HAP-1 (cell line): ENCODE measurements at places on chromosomes 1 and 21.

DNA sequence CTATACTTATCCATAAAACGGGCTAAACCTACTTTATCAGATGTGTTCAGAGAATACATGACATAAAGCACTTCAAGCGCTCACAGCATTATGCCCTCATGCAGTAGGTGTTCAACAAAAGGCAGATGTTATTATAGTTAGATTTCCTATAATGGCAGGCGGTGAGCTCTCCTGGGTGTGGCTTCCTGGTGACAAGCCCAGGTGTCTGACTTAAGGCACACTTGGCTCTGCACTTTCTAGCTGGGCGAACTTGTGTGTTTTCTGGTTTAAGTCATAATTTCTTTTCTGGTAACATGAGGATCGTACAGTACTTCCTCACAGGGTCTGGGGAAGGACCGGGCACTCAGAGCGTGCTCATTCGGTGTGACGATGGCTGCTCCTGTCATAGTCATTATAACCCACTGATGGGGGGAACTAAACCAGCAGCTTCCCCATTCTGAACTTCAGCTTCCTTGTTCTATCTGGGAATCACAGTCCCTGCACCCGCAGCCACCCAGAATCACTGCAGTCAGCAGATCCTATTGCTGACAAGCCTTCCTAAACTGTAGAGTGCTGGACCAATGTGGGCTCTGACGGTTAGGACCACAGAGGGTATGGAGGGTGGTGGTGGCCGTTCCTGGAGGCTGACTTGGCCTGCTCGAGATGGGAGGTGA, 52.8 kb downstream of the IGSF21 start:
- DNase-seq, result no peak

DNA sequence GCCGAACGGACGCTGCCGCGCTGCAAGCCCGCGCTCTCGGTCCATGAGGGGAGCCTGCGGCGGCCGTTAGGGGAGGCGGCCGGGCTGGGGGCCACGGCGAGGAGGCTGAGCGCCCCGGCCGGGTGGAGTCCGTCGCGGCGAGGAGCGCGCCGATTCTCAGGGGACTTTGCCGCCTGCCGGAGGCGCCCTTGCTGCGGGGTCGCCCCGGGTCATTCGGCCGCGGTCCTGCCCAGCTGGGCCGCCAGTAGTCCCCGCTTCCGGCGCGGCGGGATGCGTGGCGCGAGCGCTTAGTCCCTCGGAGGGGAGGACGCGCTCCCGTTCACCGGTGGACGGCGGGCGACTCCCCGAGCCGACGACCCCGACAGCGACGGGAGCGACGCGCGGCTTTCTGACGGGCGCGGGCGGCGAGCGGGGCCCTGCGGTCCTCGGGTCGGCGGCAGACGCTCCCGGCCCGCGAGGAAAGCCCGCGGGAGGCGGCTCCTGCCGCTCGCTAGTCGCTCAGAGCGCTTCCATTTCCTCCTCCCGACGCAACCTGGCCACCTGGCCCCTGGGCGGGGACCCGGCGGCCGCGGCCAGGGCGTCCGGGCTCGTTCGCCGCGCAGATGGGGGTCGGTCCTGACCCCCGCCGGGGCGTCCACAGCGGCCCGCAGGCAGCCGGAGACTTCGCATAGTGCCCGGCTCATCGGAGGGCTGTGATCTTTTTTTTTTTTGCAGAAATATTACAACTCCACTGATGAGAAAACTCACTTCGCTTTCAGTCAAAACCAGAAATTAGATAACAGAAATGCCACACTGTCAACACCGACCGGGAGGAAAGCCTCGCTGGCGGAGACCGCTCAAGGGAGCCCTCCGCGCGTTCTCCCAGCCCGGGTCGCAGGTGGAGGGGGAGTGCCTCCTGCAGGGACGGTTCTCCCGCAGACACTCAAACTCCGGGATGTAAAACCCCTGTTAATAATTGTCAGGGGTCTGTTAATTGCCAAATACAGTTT, 641 bp upstream of the ZBTB21 start:
- DNase-seq, result no peak

DNA sequence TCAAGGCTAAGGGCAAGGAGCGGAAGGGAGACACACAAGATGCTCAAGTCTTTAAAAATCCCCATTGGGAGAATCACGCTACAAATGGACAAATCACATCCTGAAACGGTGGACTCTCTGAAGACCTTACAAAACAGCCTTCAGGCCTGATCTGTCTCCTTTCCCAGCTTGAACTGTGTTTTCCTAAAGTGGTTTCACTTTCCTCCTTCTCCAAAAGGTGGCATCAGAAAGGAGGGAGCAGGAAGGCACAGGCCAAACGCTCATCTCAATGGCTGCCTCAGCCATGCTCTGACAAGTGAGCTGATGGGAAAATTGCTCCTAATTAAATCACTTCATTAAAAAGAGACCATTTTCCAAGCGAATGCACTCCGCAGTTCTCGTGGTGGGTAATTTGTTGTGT, 47.7 kb downstream of the UTP25 start:
- DNase-seq, result no peak

DNA sequence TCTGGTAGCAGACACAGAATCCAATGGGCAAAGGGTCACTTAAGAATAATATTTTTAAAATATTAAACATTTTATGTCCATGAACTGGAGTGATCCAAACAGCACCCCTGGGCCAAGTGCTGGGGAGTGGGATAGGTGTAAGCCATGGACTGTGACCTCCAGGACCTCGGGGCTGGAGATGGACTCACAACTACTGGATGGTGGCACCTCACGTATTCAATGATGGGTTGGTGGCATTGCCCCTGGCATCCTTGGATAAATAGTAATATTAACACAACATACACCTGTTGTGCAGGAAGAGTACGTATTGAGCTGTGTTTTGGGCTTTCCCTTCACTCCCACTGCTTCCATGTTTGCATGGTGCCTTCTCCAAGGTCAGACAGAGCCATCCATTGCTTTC, 39.3 kb upstream of the TENT5C start:
- DNase-seq, result no peak

DNA sequence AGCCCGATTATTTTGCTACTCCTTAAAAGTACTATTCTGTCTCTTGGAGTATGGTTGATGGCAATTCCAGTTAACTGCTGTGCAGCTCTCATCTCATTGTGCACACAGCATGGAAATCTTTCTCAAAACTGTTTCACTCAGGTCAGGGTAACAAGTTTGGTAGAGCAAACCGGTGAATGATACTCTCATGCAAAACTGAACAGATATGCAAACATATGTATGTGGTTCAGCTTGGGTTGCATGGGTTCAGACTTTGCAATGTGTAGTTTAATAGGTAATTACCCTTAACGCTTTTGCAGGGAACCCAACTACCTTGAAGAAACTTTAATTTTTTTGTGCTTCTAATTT, 2.2 kb downstream of the GADD45A start:
- DNase-seq, result no peak

DNA sequence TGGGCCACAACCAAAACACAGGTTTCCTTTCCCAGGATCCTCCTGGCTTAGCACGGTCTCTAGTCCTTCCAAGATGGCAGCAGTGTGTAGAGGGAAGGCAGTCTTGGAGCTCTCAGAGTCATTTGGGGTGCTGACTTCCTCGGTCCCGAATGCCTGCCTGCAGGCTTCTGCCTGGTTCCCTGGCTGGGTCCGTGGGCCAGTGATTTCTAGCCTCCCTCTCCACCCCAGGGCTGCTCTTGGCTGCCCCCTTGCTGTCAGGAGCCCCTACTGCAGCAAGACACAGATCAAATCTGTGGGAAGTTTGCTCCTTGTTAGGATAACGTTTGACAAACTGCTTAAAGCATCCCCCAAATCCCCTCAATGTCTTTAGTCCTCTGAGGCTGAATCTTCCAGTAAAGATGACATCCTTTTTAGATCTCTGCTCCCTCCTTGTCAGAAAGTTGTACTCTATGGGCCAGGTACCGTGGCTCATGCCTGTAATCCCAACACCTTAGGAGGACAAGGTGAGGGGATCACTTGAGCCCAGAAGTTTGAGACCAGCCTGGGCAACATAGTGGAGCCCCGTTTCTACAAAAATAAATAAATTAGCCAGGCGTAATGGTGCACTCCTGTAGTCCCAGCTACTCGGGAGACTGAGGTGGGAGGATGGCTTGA, 272.5 kb downstream of the RRAGC start:
- DNase-seq, result peak; percentile 75

GRCh38 chr1:214792527-214793186, 189.7 kb downstream of the CENPF start:
- DNase-seq, result no peak

- no peak for DNase-seq
These were observed 284.9 kb downstream of the GRIK1 start for GRCh38 chr21:29654855-29655254.

DNA sequence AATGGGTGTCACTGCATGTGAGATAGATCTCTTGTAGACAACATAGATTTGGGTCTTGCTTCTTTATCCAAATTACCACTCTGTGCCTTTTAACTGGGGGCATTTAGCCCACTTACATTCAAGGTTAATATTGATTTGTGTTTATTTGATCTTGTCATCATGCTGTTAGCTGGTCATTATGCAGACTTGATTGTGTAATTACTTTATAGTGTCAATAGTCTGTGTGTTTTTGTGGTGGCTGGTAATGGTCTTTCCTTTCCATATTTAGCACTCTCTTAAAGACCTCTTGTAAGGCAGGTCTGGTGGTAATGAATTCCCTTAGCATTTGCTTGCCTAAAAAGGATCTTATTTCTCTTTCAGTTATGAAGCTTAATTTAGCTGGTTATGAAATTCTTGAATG, 29.6 kb downstream of the ZNF691 start:
- no peak for DNase-seq

DNA sequence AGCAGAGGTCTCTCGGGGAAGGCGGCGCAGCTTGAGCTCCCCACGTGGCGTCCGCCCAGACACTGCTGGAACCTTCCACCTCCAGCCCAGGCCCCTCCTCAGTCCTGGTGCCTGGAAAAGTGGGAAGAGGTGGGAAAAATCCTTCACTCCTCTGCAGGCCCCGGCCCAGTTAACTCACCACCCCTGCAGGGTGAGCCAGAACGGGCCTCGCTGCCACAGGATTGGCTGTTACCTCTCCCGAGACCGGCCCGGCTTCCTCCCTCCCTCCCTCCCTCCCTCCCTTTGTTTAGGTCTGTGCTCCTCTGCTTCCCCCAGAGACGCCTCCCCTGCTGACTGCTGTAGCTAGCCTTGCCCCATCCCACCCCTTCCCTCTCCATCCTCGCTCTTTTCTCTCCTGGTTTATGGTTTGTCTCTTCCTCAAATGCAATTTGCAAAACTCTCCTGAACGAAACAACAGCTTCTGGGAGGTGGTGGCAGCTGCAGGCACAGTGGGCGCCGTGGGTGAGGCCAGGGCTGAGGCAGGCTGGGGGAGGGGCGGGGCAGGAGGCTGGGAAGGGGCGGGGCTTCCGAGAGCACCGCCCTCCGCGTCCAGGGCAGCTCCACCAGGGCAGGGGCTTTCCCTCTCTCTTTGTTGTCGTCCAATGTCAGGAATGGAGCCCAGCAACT, 6.5 kb downstream of the CAPN9 start:
- peak; percentile 73 for DNase-seq

DNA sequence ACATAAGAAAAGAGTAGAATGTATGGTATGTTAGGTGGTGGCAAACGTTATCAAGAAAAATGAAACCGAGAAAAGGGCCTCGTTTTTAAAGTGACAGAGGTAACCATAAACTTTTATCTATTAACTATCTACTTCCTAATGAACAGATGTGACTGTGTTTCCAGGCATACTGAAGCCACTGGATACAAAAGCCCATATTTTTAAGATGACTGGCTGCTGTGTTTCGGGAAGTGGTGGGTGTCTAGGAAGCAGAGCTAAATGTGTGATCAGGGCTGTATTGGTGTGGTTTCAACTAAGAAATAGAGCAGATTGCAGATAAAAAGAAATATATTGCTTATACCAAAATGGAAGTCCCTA, 71.8 kb downstream of the CHRM3 start:
- DNase-seq, result no peak

GRCh38 chr1:184958554-184959353, 15.6 kb downstream of the NIBAN1 start:
- DNase-seq, result no peak

GRCh38 chr1:25900219-25900618, 6.0 kb downstream of the STMN1 start:
- no peak for DNase-seq

DNA sequence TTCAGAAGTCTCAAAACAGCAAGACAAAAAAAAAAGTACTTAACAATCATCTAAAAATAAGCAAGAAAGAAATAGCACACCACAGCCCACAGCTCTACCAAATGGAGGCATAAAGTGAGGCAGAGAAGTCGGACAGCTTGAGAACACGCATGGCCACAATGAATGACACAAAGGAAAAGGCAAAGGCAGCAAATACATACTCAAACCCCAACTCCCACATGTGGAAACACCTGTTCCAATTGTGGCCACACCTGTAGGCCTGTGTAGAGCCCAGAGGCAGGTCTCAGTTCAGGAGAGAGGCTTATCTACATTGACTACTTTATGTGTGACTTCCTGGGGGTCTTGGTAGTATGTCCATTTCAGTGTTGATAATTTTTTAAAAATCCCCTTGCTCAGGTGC, 543.5 kb downstream of the LMO4 start:
- no peak for DNase-seq

DNA sequence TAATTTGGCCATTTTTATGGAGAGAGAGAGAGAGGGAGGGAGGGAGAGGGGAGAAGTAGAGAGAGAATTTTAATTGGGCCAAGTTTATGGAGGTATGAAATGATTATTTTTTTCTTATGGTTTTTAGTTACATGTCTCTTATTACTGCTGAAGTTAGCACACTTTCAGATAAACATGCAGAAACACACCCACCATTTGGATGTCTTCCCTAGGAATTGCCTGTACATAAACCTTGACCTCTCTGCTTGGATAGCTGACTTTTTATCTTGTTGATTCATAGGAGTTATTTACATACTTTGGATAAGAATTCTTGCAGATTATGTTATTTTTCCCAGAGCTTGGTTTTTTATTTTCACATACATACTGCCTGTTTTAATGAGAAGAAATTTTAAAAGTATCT, 310.2 kb upstream of the ADAMTS5 start:
- DNase-seq, result no peak

- DNase-seq, result no peak
These were observed 72.2 kb downstream of the PHTF1 start for GRCh38 chr1:113686891-113687618.

GRCh38 chr21:44295646-44296045, 4.2 kb upstream of the PFKL start:
- DNase-seq, result no peak

DNA sequence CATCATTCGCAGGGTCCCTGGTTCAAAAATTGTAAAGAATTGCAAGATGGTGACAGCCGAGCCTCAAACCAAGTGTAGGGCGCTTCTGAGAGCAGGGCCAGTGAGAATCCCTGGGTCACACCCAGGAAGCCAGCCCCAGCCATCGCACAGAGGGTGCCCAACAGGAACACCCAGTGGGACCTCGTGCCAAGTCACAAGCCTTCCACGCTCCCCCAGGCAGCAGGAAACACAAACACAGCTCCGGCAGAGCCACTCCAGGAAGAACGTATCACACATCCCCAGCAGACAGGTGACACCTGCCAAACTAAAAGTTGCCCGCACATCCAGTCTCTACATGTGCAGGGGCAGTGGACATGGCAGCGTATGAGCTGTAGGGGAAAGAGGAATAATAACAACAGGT, 20.2 kb downstream of the DHRS3 start:
- DNase-seq, result no peak

GRCh38 chr21:16752475-16752857, 760.4 kb upstream of the CXADR start:
- DNase-seq, result no peak

GRCh38 chr1:234546387-234546704, 63.6 kb downstream of the IRF2BP2 start:
- no peak for DNase-seq
